ENCODE measurements at places on chromosomes 2 and 18.

GRCh38 chr2:18519914-18520450 lies 40.5 kb downstream of the RDH14 start:
- DNase-seq = no peak

DNA sequence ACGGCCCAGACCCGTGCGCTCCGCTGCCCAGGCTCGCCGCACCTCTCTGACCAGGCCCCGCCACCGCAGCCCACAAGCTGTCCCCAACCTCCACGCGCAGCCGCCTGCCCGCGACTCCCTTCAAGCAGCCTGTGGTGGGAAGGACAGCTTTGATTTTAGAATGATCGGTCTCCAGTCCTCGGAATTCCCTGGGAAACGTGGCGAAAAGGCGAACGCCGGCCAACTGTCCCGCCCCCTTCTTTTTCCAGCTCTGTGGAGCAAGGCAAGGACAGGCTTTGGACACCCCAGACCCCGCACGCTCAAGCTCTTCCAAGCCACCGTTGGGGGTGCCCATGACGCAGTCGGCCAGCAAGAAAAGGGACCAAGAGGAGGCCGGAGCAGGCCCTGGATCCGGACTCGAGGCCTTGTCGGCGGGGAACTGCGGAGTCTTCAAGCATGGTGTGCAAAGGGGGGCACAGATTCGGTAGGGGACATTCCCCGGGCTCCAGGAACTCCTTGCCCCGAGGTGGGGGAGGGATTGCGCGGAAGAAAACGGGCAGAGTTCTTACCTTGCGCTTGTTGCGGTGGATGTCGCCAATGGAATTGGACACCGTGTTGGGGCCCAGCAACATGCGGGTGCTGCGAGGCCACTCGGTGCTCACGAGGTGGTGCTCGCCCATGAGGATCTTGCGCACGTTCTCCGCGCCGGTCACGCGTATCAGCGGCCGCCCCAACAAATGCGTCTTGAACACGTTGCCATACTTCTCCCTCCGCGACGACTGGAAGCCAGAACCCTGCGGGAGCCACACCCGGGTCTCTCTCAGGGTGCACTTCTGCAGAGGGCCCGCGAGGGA lies 4.0 kb downstream of the CYP26B1 start:
- DNase-seq = peak; percentile 1

- DNase-seq = no peak
Observed at GRCh38 chr2:195871326-195871725, 197.3 kb downstream of the DNAH7 start.

DNA sequence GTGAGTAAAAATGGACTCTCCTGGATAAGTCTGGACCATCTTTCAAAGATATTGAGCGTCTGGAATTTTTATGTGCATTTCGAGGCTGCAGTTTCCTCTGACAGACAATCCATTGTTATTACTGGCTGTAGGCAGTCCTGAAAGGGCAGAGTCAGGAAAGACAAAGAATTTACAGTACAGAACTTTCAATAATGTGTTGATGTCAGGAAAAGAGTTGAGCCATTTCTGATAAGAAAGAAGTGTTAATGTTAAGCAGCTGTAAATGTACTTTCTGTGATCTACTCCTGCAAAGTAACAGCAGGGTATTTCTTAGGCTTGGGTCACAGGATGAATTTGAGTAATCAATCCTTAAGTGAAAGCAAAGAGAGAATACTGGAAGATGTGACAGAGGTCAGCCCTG lies 29.8 kb downstream of the TSPYL6 start:
- no peak for DNase-seq

- DNase-seq = no peak
Observed at GRCh38 chr18:75290737-75291358, 80.3 kb downstream of the TSHZ1 start.

- no peak for DNase-seq
Observed at GRCh38 chr18:54239091-54239490, 14.6 kb upstream of the MBD2 start.

- no peak for DNase-seq
Observed at GRCh38 chr2:120453635-120453998, 107.7 kb downstream of the INHBB start.
